ENCODE measurements at places on chromosomes 6 and 20.

GRCh38 chr6:72824833-72825232 lies 203.0 kb downstream of the KCNQ5 start:
- no peak for DNase-seq

GRCh38 chr20:37233548-37234253 lies 27.9 kb downstream of the GHRH start:
- no peak for DNase-seq

- DNase-seq: no peak
Measured at GRCh38 chr20:1001911-1002681, at the start of gene RSPO4. Gene RSPO4, minus strand, starts transcription at chr20:1002311. Its CDS starts 147 bp downstream, at chr20:1002164.

GRCh38 chr6:129651291-129651691 lies 58.7 kb downstream of the ARHGAP18 start:
- no peak for DNase-seq

- no peak for DNase-seq
Measured at GRCh38 chr6:53119349-53119748, 29.3 kb downstream of the GCM1 start.

GRCh38 chr6:53702316-53702715 lies 36.8 kb upstream of the KLHL31 start:
- no peak for DNase-seq
